Erythroblast (primary cell): ENCODE measurements at places on chromosomes 13 and 19.

DNA sequence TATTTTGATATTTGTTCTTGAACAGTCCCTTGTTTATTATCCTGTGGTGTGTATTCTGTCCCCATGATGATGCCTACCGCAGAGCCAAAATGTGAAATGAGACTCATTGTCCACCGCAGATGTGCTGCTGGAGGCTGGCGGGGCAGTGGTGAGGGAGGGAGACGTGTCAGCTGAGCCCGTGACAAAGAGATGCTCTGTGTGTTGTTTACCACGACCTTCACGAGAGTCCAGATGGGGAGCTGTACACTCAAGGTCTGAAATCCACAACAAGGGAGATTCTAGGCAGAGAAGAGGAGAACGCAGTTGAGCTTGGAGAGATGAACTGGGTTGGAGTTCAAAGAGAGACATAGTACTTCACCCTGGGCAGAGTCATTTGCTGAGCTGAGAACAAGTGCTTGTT is 20.8 kb upstream of the AMER2 start:
- no peak for DNase-seq

GRCh38 chr19:43354305-43354627 is 780 bp downstream of the CD177 start:
- no peak for DNase-seq

- no peak for DNase-seq
Measured at GRCh38 chr19:37991176-37991835, 84.3 kb downstream of the SIPA1L3 start.

DNA sequence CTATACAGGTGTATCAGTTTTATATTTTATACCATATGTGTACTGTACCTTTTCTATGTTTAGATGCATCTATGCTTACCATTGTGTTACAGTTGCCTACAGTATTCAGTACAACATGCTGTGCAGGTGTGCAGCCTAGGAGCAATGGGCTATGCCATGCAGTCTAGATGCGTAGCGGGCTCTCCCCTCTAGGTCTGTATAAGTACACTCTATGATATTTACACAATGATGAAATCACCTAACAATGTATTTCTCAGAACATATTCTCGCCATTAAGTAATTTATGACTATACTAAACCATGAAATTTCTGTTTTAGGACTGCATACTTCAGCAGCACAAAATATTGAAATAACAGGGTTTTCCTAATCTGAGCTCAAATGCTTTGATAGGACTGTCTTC is 179.6 kb downstream of the RFC3 start:
- no peak for DNase-seq

DNA sequence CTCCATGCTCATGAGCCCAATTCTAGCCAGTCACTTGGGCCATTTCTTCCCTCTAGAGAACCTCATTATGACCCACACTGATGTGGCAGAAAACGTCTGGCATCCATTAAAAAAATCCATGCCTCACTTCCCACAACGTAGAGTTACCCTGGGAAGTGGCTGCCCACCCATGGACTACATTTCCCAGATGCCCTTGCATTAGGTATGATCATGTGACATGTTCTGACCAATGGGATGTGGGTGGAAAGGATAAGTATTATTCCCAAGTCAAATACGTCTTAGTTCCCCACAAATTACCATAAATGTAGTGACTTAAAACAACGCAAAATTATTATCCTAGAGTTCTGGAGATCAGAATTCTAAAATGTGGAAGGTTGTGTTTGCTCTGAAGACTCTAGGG is 47.9 kb upstream of the ZNRF4 start:
- DNase-seq, result no peak

DNA sequence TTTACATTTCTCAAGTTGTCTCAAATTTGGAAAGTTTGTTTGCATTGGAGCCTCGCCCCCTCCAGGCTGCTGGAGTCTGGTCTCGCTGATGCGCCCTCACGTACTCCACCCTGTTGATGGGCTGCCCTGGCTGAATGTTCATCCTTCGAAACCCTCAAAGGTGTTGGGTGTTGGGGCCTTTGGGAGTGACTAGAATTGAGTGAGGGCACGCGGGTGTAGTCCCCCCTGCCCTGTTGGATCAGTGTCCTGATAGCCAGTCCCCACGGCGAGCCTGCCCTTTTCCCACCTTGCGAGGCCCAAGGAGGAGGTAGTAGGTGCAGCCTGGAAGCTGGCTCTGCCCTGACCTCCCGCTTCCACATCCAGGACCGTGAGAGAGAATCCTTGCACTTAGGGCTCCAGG is 14.8 kb downstream of the TFDP1 start:
- DNase-seq, result no peak

DNA sequence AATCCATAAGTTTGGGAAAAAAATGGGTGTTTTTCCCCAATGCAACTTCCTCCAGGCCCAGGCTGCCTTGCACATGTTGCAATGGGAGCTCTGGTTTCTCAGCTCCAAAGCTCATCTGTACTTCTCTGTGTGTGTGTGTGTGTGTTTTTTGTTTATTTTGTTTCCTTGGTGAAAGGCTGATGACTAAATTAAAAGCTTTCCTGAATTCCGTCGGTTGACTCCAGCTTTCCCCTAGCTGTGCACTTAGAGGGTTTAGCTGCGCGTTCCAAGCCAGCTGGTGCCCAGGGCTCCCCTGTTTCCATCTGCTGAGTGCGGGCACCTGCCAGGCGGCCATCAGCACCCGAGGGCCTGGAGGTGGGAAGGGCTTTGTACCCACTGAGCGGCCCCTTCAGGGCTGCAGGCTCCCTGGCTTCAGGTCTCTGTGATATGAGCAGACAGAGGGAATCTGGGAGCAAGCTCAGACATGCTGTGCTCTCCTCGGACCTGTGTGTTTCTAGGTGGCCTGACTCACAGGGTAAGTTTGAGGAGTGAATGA is 129.1 kb upstream of the SOX1 start:
- no peak for DNase-seq
